ENCODE measurements at places on chromosomes 12 and 14.

DNA sequence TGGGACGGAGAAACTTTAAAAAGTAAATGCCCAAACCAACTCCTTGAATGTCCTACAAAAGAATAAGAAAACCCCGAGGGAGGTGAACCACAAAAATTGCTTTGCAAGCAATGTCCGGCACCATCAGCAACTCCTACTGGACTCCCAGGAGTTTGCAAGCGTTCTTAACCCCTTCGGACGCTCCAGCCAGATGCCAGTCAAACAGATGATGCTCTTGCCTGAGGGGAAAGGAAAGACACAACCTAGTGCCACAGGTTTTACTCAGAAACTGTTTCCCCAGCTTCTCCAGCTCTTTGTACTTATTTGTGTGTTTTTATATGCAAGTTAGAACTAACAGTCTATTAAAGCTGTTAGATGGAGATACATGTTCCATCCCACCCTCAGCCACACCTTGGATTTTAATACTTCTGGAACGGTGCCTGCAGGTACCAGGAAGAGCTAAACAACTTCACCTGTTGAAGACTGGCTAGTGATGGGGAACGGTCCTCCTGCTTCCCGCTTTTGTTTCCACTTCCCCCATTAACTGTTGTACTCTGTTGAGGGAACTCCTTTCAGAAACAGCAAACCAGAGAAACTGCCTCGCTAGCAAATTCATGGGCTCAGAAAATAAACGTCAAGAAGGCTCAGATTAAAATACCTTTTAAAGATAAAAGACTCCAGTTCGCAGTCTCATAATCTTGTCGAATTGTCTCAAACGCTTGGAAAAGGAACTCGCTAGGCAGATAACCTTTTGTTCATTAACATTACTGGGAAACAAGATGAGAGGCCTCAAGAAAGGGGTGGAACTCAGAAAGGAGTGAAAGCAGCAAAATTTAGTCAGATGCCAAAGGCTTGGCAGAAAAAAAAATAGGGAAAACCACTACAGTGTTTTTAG, 1.1 kb upstream of the FERMT2 start:
- DNase-seq: peak; percentile 70

GRCh38 chr14:105641075-105641937, 114.9 kb downstream of the TMEM121 start:
- DNase-seq: no peak

DNA sequence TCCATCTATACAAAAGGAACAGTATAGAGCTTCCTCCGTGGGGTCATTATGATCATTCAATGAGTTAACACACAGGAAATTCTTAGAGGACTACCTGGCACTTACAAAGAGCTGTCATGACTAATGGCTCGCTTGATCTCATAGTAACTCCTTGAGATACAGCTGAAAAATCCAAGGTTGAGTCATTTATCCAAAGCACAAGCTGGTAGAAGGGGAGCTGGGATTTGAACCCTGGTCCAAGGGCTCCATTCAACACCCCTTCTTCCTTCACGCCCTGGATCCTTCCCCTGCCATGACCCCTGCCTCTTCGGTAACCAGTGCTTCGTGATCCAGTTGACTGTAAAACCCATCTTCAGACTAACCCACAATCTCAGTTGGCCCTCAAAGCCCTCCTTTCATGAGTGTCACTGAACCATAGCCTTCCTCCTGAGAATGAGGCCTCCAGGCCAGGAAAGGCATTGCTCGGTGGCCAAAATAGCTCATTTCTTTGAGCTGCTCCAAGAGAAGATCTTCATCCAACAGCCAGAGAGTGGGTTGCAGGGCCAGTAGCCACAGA, 7.8 kb downstream of the ZFP36L1 start:
- DNase-seq: no peak

DNA sequence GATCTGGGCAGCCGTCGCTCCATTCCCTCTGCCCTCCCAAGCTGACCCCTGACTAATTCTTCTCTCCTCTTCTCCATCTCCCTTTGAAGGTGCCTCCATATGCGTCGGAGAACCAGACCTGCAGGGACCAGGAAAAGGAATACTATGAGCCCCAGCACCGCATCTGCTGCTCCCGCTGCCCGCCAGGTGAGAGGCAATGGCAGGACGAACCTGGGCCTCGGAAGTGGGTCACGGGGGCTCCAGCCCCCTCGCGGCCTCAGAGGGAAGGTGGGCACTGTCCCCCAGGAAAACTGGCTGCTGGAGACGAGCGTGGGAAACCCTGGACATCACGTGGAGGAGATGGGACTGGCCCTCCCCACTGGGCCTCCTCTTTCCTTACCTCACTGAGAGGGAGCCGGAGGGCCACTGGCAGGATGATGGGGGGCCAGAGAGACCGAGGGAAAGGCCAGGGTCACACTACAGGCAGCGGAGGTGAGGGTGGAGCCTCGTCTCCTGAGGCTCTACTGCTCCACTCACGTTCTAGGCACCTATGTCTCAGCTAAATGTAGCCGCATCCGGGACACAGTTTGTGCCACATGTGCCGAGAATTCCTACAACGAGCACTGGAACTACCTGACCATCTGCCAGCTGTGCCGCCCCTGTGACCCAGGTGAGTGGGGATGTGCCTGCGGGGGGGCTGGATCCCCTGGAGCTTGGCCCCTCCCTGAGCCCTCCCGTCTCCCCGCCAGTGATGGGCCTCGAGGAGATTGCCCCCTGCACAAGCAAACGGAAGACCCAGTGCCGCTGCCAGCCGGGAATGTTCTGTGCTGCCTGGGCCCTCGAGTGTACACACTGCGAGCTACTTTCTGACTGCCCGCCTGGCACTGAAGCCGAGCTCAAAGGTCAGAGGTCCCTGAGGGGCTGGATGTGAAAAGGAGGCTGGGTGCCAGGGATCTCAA, 806 bp downstream of the LTBR start:
- DNase-seq: no peak

DNA sequence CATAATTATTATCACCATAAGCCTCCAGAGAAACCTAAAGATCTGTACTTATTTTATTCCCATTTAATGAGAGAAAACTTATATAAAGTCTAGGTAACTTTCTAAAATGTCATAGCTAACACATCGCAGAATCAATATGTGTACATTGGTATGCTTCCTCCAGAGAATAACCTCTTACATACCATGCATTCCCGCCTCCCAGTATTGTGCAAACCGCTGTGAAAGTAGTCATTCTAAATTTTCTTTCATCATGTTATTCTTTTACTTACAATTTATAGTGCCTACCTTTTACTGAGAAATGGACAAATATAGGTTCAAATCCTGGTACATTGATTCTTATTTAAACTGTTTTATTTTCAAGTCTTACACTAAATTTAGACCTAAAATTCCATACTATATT, 463.4 kb downstream of the LRFN5 start:
- no peak for DNase-seq

GRCh38 chr14:92539419-92539818, 25.8 kb downstream of the RIN3 start:
- DNase-seq: no peak
